Kidney epithelial cell (primary cell): ENCODE measurements at places on chromosomes 4 and X. TPM values are rescaled to one million over a fixed set of nuclear protein-coding genes. Genes with fewer than 3 reads are reported as not detected.

The TCEAL7 gene
- total RNA-seq: 23.1 and 40.1 TPM in 2 replicates

The KIAA1210 gene
- total RNA-seq: not detected in 2 replicates

The BANK1 gene
- total RNA-seq: 0.96 and 1.8 TPM in 2 replicates

The TMEM47 gene
- total RNA-seq: 5.3 and 7.2 TPM in 2 replicates

The XAGE3 gene
- total RNA-seq: not detected in 2 replicates

The CT45A3 gene
- not detected in 2 replicates for total RNA-seq

The DKK2 gene
- not detected in 2 replicates for total RNA-seq

The SLC35A2 gene
- 34.3 and 40.9 TPM in 2 replicates for total RNA-seq

The CAPN6 gene
- total RNA-seq: 0.27 and 0.29 TPM in 2 replicates

The DIPK2B gene
- total RNA-seq: not detected in 2 replicates

The CLDN22 gene
- total RNA-seq: not detected in 2 replicates

The CABS1 gene
- not detected in 2 replicates for total RNA-seq
